Left lung (tissue), 14 donors: ENCODE measurements at places on chromosomes 1 and 21. TPM values are rescaled to one million over a fixed set of nuclear protein-coding genes. Genes with fewer than 3 reads are reported as not detected.

- no peak overlapping the region for H3K27ac ChIP-seq
- H3K4me1 ChIP-seq = no peaks in the 10 kb centered on the region
- no peaks in the 10 kb centered on the region for H3K36me3 ChIP-seq
- H3K27me3 ChIP-seq = peaks cover 64% of the 10 kb centered on the region
- H3K4me3 ChIP-seq = no peak overlapping the region
- no peak for DNase-seq
Measured at GRCh38 chr1:11462224-11462923, 16.6 kb upstream of the DISP3 start.

DNA sequence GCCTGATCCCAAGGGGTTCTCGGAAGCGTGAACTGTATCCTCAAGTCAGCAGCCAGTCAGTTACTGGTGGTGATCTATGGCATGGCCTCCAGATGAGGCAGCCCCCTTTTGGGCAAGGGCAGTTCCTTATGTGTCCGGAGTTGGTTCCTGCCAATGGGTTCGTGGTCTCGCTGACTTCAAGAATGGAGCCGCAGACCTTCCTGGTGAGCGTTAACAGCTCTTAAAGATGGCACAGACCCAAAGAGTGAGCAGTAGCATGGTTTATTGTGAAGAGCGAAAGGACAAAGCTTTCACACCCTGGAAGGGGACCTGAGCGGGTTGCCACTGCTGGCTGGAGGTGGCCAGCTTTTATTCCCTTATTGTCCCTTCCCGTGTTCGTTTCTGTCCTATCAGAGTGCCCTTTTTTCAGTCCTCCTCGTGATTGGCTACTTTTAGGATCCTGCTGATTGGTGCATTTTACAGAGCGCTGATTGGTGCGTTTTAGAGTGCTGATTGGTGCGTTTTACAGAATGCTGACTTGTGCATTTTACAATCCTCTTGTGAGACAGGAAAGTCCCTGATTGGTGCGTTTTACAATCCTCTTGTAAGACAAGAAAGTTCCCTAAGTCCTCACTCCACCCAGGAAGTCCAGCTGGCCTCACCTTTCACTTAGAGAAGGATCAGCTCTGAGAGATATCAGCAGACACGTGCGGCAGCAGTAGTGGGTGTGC, 8.9 kb upstream of the IL10RB start:
- no peaks in the 10 kb centered on the region for H3K4me1 ChIP-seq
- no peak overlapping the region for H3K27ac ChIP-seq
- H3K27me3 ChIP-seq = no peaks in the 10 kb centered on the region
- no peak for DNase-seq
- no peaks in the 10 kb centered on the region for H3K36me3 ChIP-seq
- H3K4me3 ChIP-seq = no peak overlapping the region

- no peak for DNase-seq
- H3K27me3 ChIP-seq = no peaks in the 10 kb centered on the region
- no peaks in the 10 kb centered on the region for H3K4me1 ChIP-seq
- H3K4me3 ChIP-seq = no peak overlapping the region
- H3K36me3 ChIP-seq = no peaks in the 10 kb centered on the region
- H3K27ac ChIP-seq = no peak overlapping the region
Measured at GRCh38 chr1:32798191-32798590, 19.0 kb downstream of the YARS1 start.

UBXN10 gene
- total RNA-seq = 4.7 TPM

CD1C gene
- 0.76 TPM for total RNA-seq

OR6N1 gene
- total RNA-seq = 0.26 TPM

GRCh38 chr1:8439015-8439702, 121.2 kb downstream of the SLC45A1 start:
- DNase-seq = peak; percentile 78
- no peaks in the 10 kb centered on the region for H3K27me3 ChIP-seq
- H3K27ac ChIP-seq = peak overlapping the region; percentile 40
- peaks cover 9% of the 10 kb centered on the region for H3K4me1 ChIP-seq
- no peaks in the 10 kb centered on the region for H3K36me3 ChIP-seq
